ENCODE measurements at places on chromosomes 7 and 10.

- H3K4me1 ChIP-seq, result peaks cover 10% of the 10 kb centered on the region
- H3K27me3 ChIP-seq, result no peaks in the 10 kb centered on the region
- no peaks in the 10 kb centered on the region for H3K36me3 ChIP-seq
Measured at GRCh38 chr10:4501306-4501705, 324.7 kb upstream of the AKR1E2 start.

- no peaks in the 10 kb centered on the region for H3K4me1 ChIP-seq
- H3K36me3 ChIP-seq, result no peaks in the 10 kb centered on the region
- DNase-seq, result no peak
- no peak overlapping the region for H3K27ac ChIP-seq
- no peaks in the 10 kb centered on the region for H3K27me3 ChIP-seq
- H3K4me3 ChIP-seq, result no peak overlapping the region
Measured at GRCh38 chr7:157619753-157620525, 283.1 kb downstream of the DNAJB6 start.

DNA sequence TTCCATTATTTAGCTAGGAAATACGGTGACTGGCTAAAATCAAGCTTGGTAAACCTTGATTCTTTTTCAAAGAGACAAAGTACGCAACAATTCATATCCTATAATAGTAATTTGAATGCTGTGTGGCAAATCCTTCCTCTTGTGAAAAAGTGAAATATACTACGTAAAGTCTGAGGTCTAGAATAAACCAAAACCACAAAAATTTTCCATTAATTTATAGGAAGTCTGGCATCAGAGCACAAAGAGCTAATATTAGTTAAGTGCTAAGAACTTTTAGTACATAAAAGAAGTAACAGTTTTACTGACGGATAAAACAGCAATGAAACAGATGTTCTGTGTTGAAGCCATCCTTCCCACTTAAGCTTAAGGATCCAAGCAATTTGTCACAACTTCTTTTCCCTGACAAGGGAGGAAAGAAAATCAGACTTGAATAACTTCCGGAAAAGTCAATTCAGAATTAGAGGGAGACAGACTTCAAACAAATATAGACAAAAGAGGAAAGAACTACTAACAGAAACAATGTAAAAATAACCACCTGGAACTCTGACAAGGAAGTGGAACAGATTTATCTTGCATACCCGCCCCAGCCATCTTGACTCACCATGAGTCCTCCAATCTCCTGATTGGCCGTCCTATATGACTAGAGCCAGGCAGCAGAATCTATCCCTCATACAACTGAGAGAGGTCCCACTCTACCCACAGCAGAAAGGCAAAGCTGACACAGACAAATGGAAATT is 34.6 kb downstream of the RHEB start:
- H3K27me3 ChIP-seq, result no peaks in the 10 kb centered on the region
- peaks cover 14% of the 10 kb centered on the region for H3K4me1 ChIP-seq
- no peak for DNase-seq
- H3K27ac ChIP-seq, result peak overlapping the region; percentile 82
- no peak overlapping the region for H3K4me3 ChIP-seq
- peaks cover 46% of the 10 kb centered on the region for H3K36me3 ChIP-seq

DNA sequence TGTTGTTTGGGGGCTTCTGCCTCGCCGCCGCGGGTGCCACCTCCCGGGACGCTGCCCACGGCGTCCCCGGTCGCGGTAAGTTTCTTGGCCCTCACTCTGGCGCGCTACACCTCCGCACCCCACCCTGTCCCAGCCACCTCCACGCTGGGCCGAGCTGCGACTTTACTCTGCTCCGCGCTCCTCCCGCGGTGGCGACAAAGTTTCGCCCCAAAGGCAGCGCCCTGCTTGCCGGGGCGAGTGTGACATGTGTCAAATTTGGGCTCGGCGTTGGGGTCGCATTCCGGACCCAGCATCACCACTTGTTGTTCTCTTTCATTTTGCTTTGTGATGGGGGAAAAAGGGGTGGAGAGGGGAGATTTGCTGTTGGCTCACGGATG is 167.7 kb upstream of the PPP1R3A start:
- peak overlapping the region; percentile 94 for H3K4me3 ChIP-seq
- H3K4me1 ChIP-seq, result peaks cover 47% of the 10 kb centered on the region
- peak overlapping the region; percentile 86 for H3K27ac ChIP-seq
- no peaks in the 10 kb centered on the region for H3K36me3 ChIP-seq
- DNase-seq, result no peak

DNA sequence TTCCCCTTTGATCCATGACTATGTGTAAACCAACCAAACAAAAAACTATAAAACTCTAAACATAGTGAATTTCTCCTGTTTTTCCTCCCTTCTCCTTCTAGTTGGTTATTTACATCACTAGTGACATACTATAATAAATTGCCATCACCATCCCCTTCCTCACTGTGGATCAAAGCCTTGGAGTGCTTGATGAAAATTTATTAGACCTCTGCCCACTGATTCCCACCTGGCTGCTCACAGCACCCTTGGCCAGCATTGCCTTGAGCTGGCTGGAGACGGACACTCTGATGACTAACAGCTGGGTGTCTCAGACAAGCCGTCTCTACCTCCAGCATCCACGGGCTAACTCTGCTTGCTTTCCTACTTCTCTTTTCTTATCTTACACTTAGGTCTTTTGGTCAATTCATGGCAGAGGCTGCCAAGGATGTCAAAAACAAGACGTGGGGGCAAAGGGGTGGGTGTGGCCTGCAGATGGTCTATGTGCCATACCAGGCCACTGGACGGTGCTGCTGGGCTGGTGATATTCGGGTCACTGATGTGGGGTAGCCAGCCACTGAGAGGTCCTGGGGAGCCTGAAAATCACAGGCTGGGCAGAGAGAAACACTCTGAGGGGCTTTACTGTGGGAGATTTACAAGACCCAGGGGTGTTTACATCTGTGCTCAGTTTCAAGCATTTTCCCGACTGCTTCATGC is 207.8 kb downstream of the TAX1BP1 start:
- no peak for DNase-seq
- no peak overlapping the region for H3K4me3 ChIP-seq
- H3K27me3 ChIP-seq, result peaks cover 6% of the 10 kb centered on the region
- H3K4me1 ChIP-seq, result peaks cover 14% of the 10 kb centered on the region
- no peaks in the 10 kb centered on the region for H3K36me3 ChIP-seq

GRCh38 chr7:50725774-50726173 is 56.9 kb downstream of the GRB10 start:
- DNase-seq, result no peak
- H3K4me1 ChIP-seq, result peaks cover 10% of the 10 kb centered on the region
- no peak overlapping the region for H3K4me3 ChIP-seq
- H3K36me3 ChIP-seq, result no peaks in the 10 kb centered on the region
- no peaks in the 10 kb centered on the region for H3K27me3 ChIP-seq

GRCh38 chr10:126434235-126434634 is 46.0 kb upstream of the ADAM12 start:
- no peak overlapping the region for H3K4me3 ChIP-seq
- no peaks in the 10 kb centered on the region for H3K4me1 ChIP-seq
- no peaks in the 10 kb centered on the region for H3K36me3 ChIP-seq
- no peak overlapping the region for H3K27ac ChIP-seq

DNA sequence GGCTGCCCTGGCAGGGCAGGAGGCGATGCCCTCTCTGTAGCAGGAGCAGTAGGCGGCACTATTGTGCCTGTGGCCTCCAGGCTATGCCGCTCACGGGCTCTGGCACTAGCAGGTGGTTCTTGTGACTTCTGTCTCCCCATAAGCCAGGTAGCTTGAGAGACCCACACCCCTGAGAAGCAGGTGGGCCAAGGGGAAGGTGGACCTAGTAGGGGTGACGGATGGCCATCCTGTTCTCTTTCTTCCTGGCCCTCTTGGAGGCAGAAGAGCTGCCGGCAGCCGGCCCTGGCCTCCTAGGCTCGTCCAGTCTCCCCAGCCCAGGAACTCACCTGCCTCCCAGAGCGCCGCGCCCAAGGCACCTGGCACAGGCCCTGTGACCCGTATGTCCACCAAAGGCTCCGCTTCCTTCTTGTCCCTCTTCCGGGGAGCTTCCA is 15.4 kb downstream of the MMRN2 start:
- no peaks in the 10 kb centered on the region for H3K36me3 ChIP-seq
- H3K27ac ChIP-seq, result no peak overlapping the region
- peaks cover 17% of the 10 kb centered on the region for H3K4me1 ChIP-seq
- H3K4me3 ChIP-seq, result no peak overlapping the region

- H3K4me1 ChIP-seq, result peaks cover 37% of the 10 kb centered on the region
- H3K4me3 ChIP-seq, result no peak overlapping the region
- no peaks in the 10 kb centered on the region for H3K27me3 ChIP-seq
- no peaks in the 10 kb centered on the region for H3K36me3 ChIP-seq
- DNase-seq, result no peak
Measured at GRCh38 chr10:35451151-35452016, 115.1 kb downstream of the CCNY start.

DNA sequence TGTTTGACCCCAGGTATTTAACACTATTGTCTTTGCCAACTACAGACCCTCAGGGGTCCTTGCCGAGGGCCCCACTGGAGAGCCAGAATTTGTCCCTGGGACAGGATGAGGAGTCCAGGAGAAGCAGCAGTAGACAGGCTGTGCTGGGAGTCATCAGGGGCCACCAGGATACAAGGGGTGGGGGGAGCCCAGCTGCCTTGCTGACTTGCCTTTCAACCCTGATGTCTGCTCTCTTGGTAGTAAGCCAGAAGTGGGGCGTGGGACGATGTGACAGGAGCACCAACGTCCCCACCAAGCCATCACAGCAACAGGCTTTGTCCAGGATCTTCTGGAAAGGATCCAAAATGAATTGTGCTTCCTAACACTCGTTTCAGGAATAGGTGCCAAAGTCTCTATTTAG is 62.4 kb upstream of the CDCA7L start:
- no peak overlapping the region for H3K4me3 ChIP-seq
- no peaks in the 10 kb centered on the region for H3K36me3 ChIP-seq

DNA sequence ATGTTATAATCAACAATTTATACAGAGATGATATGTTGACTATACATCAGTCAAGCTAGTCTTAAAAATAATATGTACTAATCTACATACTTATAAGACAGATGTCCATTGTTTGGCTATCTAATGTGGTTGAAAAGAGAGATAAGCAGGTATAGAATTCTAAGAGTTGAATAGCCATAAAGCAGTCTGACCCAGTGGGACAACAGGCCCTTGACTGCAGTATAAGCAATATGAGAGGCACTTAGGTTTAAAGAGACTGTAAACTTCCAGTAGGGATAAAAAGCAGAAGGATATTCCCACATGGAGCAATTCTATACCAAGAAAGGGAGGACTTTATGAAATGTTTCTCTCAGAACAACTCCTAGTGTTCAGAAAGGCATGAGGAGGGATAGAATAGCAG is 139.3 kb downstream of the ELAPOR2 start:
- H3K27me3 ChIP-seq, result no peaks in the 10 kb centered on the region
- H3K36me3 ChIP-seq, result peaks cover 14% of the 10 kb centered on the region
- peak overlapping the region; percentile 24 for H3K27ac ChIP-seq
- H3K4me1 ChIP-seq, result no peaks in the 10 kb centered on the region

DNA sequence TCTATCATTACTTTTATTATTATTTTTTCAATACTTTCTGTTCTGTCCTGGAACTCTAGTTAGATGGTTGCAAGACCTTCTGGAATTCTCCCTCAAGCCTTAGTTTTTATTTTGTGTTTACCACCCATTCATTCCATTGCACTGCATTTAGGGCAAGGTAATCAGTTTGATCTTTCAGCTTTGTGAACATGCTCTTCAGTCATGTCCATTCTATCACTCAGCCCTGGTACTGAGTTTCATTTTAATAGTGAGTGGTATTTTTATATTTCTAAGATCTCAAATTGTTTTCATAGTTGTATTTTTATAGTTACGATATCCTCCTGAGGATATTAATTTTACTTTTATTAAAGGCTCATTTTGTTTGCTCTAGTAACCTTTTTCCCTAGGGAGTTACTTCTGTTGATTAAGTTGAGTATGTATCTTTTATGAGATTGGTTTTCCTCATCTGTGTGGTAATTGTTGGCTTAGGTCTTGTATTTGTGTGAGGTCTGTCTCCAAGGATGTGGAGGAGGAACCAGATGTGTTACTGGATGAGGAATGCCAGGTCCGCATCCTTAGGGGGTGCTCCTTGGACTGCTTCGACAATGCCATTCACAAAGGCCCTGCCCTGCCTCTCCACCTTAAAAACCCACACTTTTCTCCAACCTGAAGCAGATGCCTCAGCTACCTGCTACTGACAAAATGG is 46.7 kb upstream of the RAB18 start:
- H3K27me3 ChIP-seq, result no peaks in the 10 kb centered on the region
- no peaks in the 10 kb centered on the region for H3K36me3 ChIP-seq
- no peak overlapping the region for H3K4me3 ChIP-seq
- H3K27ac ChIP-seq, result no peak overlapping the region
- H3K4me1 ChIP-seq, result no peaks in the 10 kb centered on the region

DNA sequence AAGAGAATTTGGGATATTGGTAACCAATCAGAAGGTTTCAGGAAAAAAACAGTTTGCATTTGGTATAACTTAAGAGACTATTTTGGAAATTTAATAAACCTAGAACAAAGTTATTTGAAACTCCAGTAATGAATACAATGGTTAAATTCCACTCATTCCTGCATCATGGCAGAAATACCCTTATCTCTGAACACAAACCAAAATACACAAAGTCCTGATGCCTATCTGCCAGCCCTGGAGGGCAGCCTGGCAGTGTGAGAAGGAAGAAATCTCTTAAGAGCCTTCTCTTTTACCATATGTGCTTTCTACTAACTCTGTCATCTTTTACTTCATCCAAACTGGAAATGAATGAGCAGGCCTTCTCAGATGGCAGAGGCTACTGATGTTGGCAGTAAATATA is 147.1 kb upstream of the LYZL1 start:
- no peak overlapping the region for H3K27ac ChIP-seq
- no peak overlapping the region for H3K4me3 ChIP-seq
- no peak for DNase-seq
- H3K27me3 ChIP-seq, result peaks cover 4% of the 10 kb centered on the region

- no peaks in the 10 kb centered on the region for H3K27me3 ChIP-seq
- H3K27ac ChIP-seq, result no peak overlapping the region
- H3K4me1 ChIP-seq, result no peaks in the 10 kb centered on the region
Measured at GRCh38 chr7:128968624-128969023, 30.9 kb downstream of the IRF5 start.

DNA sequence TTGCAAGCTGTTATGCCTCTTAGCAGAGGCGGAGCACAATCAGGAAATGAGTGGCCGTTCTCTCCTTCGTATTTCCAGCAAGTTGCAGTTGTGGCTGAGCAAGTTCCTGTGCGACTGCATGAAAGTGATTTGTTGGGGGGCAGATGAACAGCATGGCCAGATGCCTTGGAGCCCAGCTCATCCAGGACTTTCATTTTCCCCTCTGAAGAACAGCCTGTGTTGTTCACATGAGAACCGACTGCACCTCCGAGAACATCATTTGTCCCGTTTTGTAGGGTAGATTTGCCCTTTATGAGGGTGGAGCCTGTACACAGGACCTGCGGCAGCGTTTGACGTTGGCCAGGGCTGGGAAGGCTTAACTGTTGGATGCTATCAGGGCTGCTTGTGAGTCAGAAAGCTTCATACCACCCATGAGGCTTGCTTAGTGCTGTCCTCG is 4.4 kb downstream of the BAG3 start:
- H3K27me3 ChIP-seq, result no peaks in the 10 kb centered on the region
- H3K4me1 ChIP-seq, result peaks cover 41% of the 10 kb centered on the region
- peaks cover 3% of the 10 kb centered on the region for H3K36me3 ChIP-seq
- H3K4me3 ChIP-seq, result peak overlapping the region; percentile 74
- peak overlapping the region; percentile 70 for H3K27ac ChIP-seq
